Activated T-cell treated with anti-CD3 and anti-CD28 coated beads, Interleukin-2, amount 50 U/mL, for 48 hours (primary cell): ENCODE measurements at places on chromosomes 4 and X.

- peak; percentile 68 for DNase-seq
Observed at GRCh38 chrX:118346258-118347094, 570 bp downstream of the WDR44 start.

- DNase-seq: peak; percentile 15
Observed at GRCh38 chr4:186298031-186298647, 32.1 kb downstream of the F11 start.

DNA sequence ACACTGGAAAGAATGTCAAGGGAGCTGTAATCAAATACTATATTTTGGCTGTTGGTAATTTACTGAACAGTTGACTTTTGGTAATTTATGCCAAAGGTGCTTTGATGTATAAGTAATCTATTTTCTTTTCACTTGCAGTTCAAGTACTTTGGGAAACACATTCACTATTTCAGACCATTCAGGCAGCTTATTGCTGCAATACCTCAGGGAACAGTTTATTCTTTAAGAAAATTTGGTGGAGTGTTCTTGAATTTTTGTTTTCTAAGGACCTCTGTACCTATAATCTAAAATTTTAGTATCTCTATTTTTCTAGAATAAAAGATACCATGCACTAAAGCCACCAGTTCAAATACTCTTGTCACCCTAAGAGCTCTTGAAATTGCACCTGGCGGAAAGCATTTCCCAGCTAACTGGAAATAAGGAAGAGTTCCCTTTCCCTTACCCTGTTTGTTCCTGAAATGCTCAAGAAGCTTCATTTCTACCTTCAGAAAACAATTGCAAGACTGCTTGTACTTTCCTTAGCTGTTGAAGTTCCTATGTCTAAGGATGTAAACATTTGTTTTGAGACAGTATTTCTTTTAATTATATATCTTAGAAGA, 633.5 kb upstream of the FAT1 start:
- DNase-seq: no peak

DNA sequence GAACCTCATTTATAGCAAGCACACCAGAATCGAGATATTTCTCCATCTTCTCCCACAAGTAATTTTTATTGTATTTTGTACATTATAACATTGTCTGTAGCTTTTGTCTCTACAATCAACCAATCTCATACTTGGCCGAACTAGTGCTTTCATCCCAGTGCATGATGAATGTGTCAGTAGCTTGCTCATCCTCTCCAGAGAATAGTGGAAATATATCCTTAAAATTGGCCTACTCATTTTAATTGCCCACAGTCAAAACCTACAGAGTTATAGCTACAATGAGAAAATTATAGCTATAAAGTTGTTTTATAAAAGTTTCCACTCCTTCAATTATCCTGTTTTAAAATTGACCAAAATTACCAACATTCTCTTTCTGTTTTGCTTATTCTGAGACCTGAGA, 103.8 kb downstream of the MAPK10 start:
- no peak for DNase-seq

DNA sequence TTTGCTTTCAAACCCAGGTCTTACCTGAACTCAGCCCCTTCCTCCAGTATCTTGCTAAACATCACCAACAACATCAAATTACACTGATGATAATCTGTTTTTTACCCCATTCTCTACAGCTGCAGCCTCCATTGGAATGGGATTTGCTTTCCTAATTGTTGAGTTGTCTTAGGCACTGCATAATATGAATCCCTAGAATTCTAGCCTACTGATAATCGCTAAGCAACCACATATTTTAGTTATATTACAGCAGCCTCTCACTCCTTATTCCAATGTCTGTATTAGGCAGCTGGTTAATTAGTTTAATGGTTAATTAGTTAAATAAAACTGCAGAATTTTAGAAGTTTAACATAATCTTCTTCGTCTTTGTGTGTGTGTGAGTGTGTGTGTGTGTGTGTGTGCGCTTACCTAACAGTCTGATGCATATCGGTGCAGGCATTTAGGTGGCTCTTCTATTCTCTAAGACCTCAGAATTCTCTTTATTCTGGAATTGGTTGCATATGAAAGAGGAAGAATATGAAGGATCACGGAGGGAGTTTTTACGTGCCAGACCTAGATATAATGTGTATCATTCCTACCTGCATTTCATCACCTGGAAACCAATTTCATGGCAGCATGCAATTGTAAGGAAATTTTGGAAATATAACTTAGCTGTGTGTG, 5.3 kb upstream of the COMMD8 start:
- DNase-seq: no peak

GRCh38 chrX:120857240-120857639, 18.4 kb downstream of the CT47B1 start:
- DNase-seq: no peak

- no peak for DNase-seq
Observed at GRCh38 chrX:110853610-110854009, 58.0 kb upstream of the CHRDL1 start.

GRCh38 chrX:43504394-43504793, 151.7 kb upstream of the MAOA start:
- no peak for DNase-seq

- no peak for DNase-seq
Observed at GRCh38 chr4:101262683-101263082, 84.6 kb downstream of the PPP3CA start.

DNA sequence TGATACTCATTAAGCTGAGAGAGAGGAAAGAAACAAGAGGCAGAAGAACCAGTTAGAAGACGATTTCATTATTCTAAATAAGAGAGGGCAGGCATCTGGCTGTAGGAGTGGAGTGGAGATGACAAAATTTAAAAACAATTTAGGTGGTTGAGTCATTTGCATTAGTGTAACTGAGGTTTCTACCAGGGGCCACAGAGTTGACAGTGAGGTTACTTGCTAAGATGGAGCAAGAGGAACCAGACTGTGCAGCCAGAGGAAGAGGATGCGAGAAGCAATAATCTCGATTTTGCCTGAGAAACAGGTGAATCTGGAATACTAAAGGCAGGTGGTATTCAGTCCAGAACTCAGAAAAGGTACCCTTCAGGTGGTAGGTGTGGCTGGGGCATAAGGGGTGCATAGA, 491.9 kb downstream of the MID1IP1 start:
- no peak for DNase-seq

DNA sequence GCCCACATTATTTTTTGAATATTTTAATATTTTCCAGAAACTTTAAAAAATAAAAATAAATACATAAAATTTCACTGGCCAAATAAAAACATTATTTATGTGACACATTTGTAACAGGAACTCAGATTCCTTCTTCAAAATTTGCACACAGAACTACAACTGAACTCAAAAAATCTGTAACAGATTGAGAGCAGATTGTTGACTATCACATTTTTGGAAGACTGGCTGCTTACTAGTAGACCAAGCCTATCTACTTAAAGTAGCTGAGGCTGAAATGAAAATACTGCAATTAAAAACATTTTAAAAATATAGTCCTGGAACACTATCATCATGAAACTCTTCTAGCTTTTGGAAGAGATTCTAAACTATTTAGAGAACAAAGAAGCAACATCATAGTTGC, 203.9 kb downstream of the SH3BGRL start:
- DNase-seq: no peak

- no peak for DNase-seq
Observed at GRCh38 chrX:123993904-123994635, 32.6 kb downstream of the STAG2 start.

GRCh38 chr4:52196606-52197130, 145.6 kb downstream of the SPATA18 start:
- DNase-seq: no peak

GRCh38 chr4:18846313-18846712, 824.8 kb upstream of the LCORL start:
- no peak for DNase-seq

DNA sequence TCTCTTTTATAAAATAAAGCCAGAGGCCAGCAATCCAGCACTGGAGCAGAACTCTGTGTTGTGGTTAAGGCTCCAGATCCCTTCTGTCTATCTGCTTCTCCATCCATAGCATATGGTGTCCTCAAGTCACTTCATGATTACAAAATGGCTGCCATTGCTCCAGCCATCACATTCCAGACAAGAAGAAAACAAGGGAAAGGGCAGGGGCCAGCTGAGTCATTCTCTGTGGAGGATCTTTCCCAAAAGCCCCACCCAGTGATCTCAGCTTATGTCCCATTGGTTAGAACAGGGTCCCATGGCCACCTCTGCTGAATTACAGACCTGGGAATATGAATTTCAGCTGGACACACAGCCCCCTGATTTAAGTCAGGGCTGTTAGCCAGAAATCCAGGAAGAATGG, 34.1 kb upstream of the MAN2B2 start:
- DNase-seq: no peak

- no peak for DNase-seq
Observed at GRCh38 chrX:151899622-151900021, 13.1 kb upstream of the MAGEA4 start.

DNA sequence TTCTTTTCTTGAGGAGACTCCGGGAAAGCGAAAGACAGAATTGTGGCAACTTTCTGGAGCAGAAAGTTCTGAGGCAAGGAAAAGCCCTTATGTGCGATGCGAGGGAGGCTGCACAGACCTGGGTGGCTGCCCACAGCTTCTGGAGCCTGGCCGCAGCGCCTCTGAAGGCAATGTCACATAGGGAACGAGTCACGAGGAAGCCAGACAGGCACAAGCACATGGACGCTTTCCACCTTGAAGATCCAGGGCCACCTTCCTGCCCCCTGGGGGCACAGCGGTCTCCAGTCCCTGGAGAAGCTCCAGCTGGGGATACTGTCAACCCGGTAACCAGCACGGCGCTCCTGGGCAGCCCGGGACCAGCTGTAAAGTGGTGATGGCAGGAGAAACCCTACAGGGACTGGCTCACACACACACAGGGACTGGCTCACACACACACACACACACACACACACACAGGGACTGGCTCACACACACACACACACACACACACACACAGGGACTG, 69.8 kb downstream of the MTNR1A start:
- DNase-seq: no peak

DNA sequence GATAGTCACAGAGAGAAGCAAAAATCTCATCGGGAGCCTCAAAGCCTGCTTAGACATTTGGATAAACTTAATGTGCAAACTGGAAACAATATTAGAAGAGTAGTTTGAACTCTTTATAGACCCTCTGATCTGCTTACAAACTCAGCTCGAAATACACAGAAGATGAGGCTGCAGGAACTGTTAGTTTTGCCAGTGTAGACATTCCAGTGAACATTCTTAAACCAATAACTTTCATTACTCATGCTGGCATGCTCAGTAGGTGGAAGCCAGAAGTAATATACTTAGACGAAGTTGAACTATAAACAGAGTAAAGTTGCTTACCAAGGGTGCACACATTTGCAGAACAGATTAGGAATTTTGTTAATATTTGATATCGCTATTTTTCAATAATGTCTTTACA, 303.5 kb downstream of the ANKRD50 start:
- no peak for DNase-seq

- DNase-seq: no peak
Observed at GRCh38 chrX:50618788-50619558, 148.3 kb upstream of the DGKK start.

DNA sequence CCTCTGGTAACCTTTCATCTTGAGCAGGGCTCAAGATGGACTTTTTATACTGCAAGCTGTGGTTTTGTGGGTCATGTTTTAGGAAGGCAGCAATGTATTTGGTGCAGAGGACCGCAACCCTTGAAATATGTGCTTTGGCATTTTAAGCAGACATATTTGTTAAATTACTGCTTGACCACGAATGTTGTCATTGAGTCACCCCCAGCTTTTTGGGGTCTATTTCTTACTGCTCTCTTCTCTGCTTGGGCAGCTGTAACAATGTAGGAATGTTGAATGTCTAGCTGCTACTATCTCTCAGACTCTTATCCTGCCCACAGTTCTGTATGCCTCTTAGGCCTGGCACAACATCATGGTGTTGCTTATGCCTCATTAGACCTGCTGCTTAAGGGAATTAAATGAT, 6.0 kb downstream of the RBPJ start:
- DNase-seq: no peak

- DNase-seq: no peak
Observed at GRCh38 chr4:72378901-72379300, 190.1 kb downstream of the ADAMTS3 start.

DNA sequence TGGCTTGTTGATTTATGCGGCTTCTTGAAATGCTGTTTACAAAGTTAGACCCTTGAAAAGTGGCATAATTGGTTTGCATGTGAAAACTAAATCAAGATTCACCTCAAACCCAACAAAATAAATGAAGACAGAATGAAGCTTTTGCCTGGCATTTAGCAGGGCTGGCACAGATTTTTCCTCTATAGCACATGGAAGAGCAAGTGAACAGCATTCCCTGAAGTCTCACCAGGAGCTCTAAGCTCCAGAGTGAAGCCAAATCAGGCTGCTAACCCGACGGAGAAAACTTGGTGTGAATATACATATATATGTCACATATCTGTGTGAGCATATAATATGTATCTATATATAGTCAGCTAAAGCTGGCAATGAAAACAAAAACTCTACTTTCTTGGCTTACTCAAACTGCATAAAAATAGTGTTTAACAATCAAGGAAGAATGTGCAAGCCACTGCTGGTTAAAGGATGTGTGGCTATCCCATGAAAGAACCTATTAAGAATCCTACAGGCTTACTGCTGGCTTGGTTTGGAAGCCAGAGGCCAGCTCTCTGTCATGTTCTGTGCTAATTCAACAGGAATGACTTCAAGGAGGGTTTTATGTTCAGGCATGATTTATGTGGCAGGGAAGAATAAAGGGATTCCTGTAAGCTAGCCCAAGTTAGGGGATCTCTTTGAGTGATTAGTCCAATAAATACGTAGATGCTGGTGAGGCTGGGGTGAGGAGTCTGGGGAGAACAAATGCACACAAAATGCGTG, 69.9 kb downstream of the MFAP3L start:
- no peak for DNase-seq

DNA sequence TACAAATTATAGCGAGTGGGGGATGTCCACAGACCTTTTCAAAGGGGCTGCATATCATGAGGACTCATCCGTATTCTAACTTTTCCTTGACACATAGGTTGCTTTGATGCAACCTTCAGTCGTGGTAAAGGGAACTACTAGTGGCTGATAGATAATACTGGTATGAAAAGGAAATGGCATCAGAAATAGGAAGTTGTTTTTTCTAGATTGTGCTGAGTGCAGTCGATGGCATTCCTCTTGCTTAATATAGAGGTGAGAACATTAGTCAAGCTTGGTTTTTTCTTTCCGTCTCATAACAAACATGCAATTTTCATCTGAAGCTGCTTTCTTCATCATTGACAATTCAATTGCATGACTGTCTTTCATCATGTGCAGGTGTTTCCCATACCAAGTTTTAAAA, 16.6 kb downstream of the ENPEP start:
- no peak for DNase-seq

GRCh38 chrX:77009691-77010090, 437.5 kb upstream of the FGF16 start:
- no peak for DNase-seq

GRCh38 chr4:48169636-48170035, 35.6 kb upstream of the TXK start:
- DNase-seq: no peak

- DNase-seq: no peak
Observed at GRCh38 chrX:3134316-3134945, 93.2 kb downstream of the ARSF start.

DNA sequence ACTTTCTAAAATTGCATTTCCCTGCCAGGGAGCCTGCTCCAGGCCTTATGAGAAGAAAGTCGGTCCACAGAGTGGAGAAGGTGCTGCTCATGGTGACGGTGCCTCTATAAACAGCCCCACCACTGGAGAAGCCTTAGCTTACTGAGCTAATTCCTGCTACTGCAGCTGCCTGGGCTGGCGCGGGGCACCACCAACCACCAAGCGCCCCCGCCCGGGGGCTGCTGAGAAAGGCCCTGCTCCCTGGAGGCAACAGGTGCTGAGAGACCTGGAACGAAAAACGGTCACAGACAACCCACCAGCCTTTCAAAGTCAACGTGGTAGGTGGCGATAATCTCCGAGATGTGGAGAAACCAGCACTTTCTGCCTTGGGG, 2.9 kb downstream of the HCFC1 start:
- no peak for DNase-seq
